ENCODE measurements at places on chromosomes 6 and 20. TPM values are rescaled to one million over a fixed set of nuclear protein-coding genes. Genes with fewer than 3 reads are reported as not detected.

The PNPLA1 gene
- not detected for polyA plus RNA-seq

The BPI gene
- polyA plus RNA-seq: 0.69 TPM

The ACAT2 gene
- 16.0 TPM for polyA plus RNA-seq

The WFDC5 gene
- not detected for polyA plus RNA-seq

The CAGE1 gene
- not detected for polyA plus RNA-seq

The NR2E1 gene
- not detected for polyA plus RNA-seq

The MCHR2 gene
- polyA plus RNA-seq: not detected

The CD93 gene
- polyA plus RNA-seq: not detected

The HLA-DQB2 gene
- polyA plus RNA-seq: not detected

The KIF25 gene
- not detected for polyA plus RNA-seq

The DSP gene
- 11.0 TPM for polyA plus RNA-seq

The CITED2 gene
- 707 TPM for polyA plus RNA-seq

The LPA gene
- not detected for polyA plus RNA-seq

The MICB gene
- 21.9 TPM for polyA plus RNA-seq

The SAMD5 gene
- 3.3 TPM for polyA plus RNA-seq

The SLC4A11 gene
- 0.94 TPM for polyA plus RNA-seq

The TXLNB gene
- 0.71 TPM for polyA plus RNA-seq

The APCDD1L gene
- polyA plus RNA-seq: 1.7 TPM

The MYT1 gene
- polyA plus RNA-seq: not detected

The PCNA gene
- polyA plus RNA-seq: 78.2 TPM

The CST4 gene
- not detected for polyA plus RNA-seq

The GJA1 gene
- polyA plus RNA-seq: 306 TPM
